KBM-7 (cell line): ENCODE measurements at places on chromosomes 12 and 14.
A peak's percentile ranks its signal among the peaks of the same experiment; 100 is the strongest.

GRCh38 chr14:104474495-104475213, 104.9 kb upstream of the C14orf180 start:
- no peak for DNase-seq

DNA sequence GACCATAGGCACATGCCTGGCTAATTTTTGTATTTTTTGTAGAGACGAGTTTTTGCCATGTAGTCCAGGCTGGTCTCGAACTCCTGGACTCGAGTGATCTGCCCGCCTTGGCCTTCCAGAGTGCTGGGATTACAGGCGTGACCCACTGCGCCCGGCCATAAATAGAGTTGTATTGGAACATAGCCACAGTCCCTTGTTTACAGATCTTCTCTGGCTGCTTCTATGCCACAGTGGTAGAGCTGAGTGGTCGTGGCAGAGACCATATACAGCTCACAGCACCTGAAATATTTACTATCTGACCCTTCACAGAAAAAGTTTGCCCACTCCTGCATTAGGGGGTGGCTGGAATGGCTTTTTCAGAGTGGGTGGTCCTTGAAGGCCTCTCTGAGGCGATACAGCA, 28.0 kb upstream of the TSPAN9 start:
- no peak for DNase-seq

- DNase-seq: no peak
Observed at GRCh38 chr12:78441737-78442453, 422.7 kb upstream of the SYT1 start.

DNA sequence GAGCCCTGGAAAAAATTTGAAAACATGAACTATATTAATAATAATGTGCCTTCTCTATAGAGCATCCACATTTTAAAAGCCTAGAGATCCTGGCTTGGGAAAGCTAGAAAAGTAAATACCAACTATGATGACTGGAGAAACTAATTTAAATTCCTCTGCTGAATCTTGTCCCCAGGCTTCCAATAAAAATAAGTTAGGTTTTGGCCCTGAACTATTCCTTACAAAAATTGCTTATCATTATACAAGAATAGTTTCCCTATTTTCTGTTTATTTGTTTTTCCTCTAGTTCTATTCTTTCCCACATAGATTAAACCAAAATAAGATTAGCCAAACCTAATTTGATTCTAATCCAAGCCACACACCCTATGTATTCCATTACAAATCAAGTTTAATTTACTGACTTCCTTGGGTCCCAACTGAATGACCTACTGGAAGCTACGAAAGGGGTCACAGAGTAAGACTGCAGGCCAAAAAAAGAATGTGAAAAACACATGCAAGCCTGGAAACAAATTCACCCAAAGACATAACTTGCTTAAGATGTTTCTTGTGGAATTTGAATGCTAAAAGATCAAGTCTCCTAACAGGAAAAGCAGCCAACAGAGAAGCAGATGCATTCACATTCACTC, 133.0 kb downstream of the PAWR start:
- DNase-seq: no peak

GRCh38 chr12:94498073-94498472, 38.4 kb upstream of the CEP83 start:
- DNase-seq: no peak

- DNase-seq: peak; percentile 48
Observed at GRCh38 chr12:30985814-30986452, 59.4 kb downstream of the TSPAN11 start.

- DNase-seq: peak; percentile 47
Observed at GRCh38 chr12:120674097-120674636, 12.8 kb upstream of the MLEC start.

- DNase-seq: no peak
Observed at GRCh38 chr12:87302126-87302745, 727.0 kb downstream of the C12orf50 start.

DNA sequence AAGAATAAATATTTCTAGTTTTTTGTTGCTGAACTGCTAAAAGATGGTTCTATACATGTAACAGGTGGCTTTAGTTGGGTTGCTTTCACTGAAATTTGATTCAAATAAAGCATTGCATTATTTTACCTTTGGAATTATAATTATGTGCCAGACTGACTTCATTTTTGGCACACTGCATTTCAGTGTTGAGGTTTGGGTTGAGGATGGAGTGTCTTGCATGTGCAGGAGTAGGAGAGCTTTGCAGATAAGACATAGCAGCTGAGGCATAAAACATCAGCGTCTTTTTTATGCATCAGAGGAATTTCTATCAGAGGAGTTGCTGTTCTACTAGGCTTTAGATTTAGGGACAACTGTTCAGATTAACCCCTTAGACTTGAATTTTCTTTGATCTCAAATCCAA, 17.2 kb downstream of the SAMD4A start:
- DNase-seq: no peak

DNA sequence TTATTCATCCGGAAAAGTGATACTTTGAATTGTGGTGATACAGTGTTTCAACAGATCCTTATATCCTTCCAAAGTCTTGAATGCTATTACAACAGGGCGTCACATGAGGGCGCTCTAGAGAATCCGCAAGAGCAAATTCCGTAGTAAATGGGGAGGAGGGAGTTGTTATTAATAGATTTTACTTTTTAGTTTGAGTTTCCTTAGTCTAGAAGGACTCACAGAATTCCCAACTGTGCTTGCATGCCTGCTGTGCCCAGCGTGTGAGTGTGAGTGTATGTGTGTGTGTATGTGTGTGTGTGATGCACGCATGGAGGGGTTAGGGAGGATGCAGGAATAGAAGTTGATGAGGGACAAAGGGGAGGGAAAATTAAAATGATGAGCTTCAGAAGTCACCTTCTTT, 375.3 kb downstream of the C12orf75 start:
- peak; percentile 16 for DNase-seq

- DNase-seq: peak; percentile 73
Observed at GRCh38 chr12:111788178-111788654, 21.5 kb downstream of the ALDH2 start.

GRCh38 chr12:68350753-68351152, 18.6 kb upstream of the MDM1 start:
- DNase-seq: no peak

DNA sequence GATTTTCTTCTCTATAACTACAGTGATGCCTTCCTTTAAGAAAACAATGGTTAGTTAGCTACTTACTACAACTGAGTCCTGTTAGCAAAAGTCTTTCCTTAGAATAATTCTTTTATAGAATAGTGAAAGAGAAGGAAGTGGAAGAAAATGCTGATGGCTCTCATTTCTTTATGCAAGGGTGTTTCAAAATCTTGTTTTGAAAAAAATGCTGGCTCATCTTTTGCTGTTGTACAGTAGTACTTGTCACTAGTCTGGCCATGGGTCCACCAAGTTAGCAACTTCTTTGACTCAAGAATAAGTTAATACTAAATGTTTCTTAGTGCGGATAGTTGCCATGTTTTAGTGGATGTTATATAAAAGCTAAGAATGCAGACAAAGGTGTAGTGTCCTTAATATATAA, 225.4 kb downstream of the PTPRO start:
- no peak for DNase-seq

GRCh38 chr12:113030875-113031525, 25.5 kb upstream of the DTX1 start:
- DNase-seq: peak; percentile 30

- no peak for DNase-seq
Observed at GRCh38 chr12:29026419-29026818, 122.7 kb upstream of the FAR2 start.

- no peak for DNase-seq
Observed at GRCh38 chr14:64722842-64723447, 18.7 kb downstream of the PLEKHG3 start.

- DNase-seq: no peak
Observed at GRCh38 chr14:55127460-55127951, 1.5 kb upstream of the LGALS3 start.

DNA sequence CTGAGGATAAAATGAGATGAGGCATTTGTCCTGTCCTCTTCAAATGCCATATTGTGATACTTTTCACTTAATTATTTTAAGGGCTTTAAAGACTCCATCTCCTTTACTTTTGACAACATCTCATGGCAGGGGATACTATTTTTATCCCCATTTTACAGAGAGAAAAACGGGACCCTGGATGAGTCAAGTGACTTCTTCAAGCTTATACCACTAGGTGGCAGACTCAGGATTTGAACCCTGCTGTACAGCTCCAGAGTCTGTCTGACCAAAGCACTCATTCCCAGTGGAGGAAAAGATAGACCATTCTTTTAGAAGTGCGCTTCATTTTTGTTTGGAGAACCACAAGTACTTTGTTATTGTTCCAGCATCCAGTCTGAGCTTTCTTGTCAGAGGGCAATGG, 1.7 kb upstream of the SMOC1 start:
- DNase-seq: peak; percentile 12

DNA sequence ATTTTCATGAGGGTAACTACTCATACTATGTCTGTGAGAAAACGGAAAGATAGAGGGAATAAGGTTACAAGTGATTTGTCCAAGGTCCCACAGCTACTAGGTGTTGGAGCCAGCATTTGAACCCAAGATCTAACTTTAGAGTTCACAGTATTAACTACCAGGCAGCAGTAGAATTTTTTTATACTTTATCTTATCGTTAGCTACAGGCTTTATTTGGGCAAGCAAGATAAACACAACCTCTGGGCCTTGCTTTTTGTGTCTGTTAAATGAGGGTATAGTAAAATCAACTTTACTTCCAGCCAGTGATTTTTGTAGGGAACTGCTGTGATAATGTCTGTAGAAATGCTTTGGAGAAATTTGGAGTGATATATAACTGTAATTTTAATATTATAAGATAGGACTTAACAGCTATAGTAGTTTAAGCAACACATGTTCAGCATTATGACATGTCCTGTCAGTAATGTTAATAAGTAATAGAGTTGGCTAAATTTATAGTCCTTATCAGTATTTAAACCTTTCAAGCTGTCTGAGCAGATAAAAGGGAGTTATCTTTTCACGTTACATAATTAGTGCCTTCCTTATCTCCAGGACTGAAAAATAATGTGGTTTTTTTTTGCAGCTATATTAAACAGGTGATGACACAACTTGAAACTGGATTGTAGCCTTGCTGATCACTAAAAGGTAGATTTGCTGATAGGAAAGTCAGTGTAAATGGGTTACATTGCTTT, 12.8 kb downstream of the LEMD3 start:
- no peak for DNase-seq

GRCh38 chr14:102018251-102018650, 53.9 kb downstream of the DYNC1H1 start:
- DNase-seq: no peak

DNA sequence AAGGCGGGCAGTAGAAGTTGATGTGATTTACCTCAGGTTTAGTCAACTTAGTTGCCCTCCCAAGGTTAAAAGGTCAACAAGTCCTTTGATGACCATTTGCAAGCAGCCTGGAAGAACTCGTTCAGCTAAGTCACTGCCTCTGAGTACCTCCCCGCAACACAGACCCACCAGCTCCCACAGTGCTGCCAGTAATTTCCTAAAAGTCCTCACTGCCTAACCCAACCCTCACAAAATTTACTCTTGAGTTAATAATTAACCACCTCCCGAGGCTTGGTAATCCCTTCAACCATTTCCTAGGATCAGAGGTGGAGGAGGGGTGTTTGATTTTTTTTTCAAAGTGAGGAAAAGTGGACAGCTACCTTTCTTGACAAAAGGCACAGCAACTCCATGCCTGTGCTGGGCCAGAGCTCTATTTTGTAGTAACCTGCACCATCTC, 55.8 kb downstream of the MAP3K9 start:
- no peak for DNase-seq

DNA sequence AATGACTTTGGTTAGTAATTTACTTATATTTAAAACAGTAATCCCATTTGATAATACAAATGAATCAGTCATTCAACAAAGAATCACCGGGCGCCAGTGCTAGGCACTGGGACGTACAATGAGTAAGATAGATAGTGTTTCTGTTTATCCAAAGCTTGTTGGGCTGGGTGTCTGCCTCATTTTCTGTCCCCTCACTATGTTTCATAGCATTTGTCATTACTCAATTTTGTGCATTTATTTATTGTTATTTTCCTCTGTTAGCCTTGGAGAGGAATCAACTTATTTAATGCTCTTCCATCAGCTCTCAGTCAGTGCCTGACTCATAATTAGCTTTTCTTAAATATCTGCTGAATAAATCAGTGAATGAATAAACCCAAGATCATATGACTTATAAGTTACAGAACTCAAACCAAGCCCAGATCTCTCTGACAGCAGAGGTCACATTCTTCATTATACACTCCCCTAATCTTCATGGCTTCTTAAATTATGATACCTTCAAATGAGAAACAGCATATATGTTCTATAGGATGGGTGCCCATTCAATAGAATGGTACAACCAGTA, 86.2 kb downstream of the TSPAN8 start:
- DNase-seq: no peak

GRCh38 chr12:113723631-113724030, 242.5 kb downstream of the RBM19 start:
- DNase-seq: no peak

DNA sequence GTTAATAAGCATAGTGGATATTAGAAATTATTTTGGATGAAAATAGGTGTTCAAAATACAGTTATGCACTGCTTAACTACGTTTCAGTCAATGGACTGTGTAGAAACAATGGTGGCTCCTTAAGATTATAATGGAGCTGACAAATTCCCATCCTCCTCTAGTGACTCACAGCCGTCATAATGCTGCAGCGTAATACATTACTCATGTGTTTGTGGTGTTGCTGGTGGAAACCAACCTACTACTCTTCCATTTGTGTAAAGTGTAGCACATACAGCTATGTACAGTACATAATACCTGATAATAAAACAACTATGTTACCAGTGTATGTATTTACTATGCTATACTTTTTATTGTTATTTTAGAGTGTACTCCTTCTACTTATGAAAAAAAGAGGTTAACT, 111.2 kb upstream of the TMCC3 start:
- no peak for DNase-seq

DNA sequence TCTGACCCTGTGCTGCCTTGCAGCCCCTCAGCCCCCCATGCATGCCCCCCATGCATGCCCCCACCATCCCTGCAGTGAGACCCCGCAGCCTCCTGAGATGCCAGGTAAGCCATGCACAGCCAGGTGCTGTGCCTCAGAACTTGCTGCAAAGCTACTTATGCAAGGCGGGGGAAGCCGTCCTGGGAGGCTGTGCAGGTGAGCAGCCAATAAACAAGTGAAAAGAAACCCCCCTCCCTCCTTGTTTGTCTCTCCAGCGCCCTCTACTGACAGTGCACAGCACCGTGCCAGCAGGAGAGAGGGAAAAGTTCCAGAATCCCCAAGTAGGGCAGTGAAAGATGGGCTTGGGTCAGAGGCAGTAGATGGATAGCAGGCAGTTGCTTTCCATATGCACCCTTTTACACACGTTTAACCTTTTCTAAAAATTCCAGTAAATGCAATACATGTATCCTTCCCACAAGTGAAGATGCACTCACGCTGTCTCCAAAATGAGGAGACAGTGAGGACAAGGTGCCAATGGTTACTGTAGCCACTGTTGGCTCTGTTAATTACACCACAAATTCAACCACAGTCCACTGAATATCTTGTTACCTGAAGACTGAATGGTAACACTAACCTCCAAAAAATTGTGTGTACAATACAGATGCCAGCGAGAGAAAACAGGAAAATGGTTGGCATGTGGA, 18.0 kb downstream of the TNFAIP2 start:
- peak; percentile 70 for DNase-seq

DNA sequence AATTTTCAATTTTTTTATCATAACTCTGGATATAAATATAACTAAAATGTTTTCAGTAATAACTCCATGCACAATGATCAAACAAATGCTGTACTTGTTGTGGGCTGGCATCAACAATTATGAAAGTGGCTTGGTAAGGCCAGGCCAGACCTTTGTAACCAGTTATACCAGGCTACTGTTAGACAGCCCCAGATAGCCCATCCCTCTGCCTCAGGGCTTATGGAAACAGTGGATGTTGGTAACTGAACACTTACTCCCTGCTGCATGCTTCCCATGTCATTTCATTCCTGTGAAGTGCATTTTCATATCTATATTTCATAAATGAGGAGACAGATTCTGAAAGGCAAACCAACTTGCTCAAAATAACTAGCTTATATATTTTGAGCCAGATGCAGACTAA, 195.0 kb downstream of the SYT1 start:
- DNase-seq: no peak
